ENCODE measurements at places on chromosomes 16 and 17.

- H3K4me1 ChIP-seq, result no peaks in the 10 kb centered on the region
- no peak for DNase-seq
- H3K36me3 ChIP-seq, result no peaks in the 10 kb centered on the region
- H3K27ac ChIP-seq, result no peak overlapping the region
- no peak overlapping the region for H3K4me3 ChIP-seq
- no peaks in the 10 kb centered on the region for H3K27me3 ChIP-seq
Measured at GRCh38 chr16:77853161-77853560, 64.8 kb downstream of the VAT1L start.

GRCh38 chr17:80957461-80957941 is 34.1 kb upstream of the CHMP6 start:
- no peaks in the 10 kb centered on the region for H3K27me3 ChIP-seq
- peaks cover under 1% of the 10 kb centered on the region for H3K36me3 ChIP-seq
- no peak overlapping the region for H3K27ac ChIP-seq
- H3K4me3 ChIP-seq, result no peak overlapping the region
- DNase-seq, result no peak

DNA sequence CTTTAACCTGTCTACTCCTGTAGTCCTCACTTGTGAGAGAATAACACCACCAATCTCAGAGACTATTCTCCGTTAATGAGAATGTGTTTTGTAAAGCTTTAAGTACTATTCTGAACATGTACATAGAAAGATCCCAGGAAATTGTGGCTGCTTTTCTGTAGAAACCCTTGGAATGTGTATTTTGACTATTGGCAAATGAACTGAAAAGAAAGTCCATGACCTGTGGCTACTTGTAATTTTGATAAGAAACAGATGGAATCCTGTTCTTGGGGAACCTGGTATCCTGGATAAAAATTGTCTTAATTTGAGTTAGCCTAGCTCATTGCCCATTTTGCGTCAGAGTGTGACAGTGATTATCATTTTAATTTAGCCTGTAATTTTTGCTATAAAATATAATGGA is 9.1 kb downstream of the CTCF start:
- no peak overlapping the region for H3K4me3 ChIP-seq
- no peak overlapping the region for H3K27ac ChIP-seq
- peaks cover 3% of the 10 kb centered on the region for H3K4me1 ChIP-seq
- no peaks in the 10 kb centered on the region for H3K27me3 ChIP-seq

GRCh38 chr16:4465977-4466779 is 8.2 kb downstream of the NMRAL1 start:
- no peak overlapping the region for H3K27ac ChIP-seq
- H3K4me3 ChIP-seq, result no peak overlapping the region
- no peak for DNase-seq
- no peaks in the 10 kb centered on the region for H3K4me1 ChIP-seq

DNA sequence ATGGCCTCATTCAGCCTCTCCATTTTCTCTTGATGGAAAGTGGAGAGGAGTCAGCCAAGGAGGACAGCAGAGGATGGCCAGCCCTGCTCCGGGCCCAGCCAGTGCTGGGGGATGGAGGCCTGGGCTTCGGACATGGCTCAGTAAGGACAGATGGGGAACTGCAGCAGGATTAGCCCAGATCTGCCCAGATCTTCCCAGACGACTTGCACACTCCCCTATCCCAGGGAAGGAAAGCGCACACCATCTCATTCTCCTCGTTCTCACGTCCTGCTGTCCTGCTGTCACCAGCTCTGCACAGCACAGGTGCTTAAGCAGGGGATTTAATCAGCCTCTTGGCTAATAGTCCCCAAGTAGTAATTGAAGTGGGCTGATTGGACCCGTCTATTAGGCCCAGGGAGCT is 100.2 kb upstream of the SDK2 start:
- no peak overlapping the region for H3K4me3 ChIP-seq
- H3K36me3 ChIP-seq, result no peaks in the 10 kb centered on the region
- H3K4me1 ChIP-seq, result no peaks in the 10 kb centered on the region
- H3K27me3 ChIP-seq, result no peaks in the 10 kb centered on the region

- H3K4me3 ChIP-seq, result no peak overlapping the region
- no peak for DNase-seq
- no peaks in the 10 kb centered on the region for H3K36me3 ChIP-seq
- H3K4me1 ChIP-seq, result peaks cover 12% of the 10 kb centered on the region
- H3K27me3 ChIP-seq, result no peaks in the 10 kb centered on the region
- H3K27ac ChIP-seq, result no peak overlapping the region
Measured at GRCh38 chr17:59149841-59150511, 5.0 kb downstream of the SKA2 start.

GRCh38 chr17:45906237-45906636 is 11.9 kb downstream of the MAPT start:
- no peaks in the 10 kb centered on the region for H3K27me3 ChIP-seq
- no peaks in the 10 kb centered on the region for H3K4me1 ChIP-seq
- H3K27ac ChIP-seq, result no peak overlapping the region
- no peak for DNase-seq
- H3K36me3 ChIP-seq, result no peaks in the 10 kb centered on the region

- H3K36me3 ChIP-seq, result no peaks in the 10 kb centered on the region
- peaks cover 8% of the 10 kb centered on the region for H3K4me1 ChIP-seq
- no peaks in the 10 kb centered on the region for H3K27me3 ChIP-seq
Measured at GRCh38 chr17:77645072-77646045, 313.1 kb upstream of the TNRC6C start.

- no peak for DNase-seq
- H3K36me3 ChIP-seq, result no peaks in the 10 kb centered on the region
- H3K4me1 ChIP-seq, result no peaks in the 10 kb centered on the region
- H3K27me3 ChIP-seq, result no peaks in the 10 kb centered on the region
- no peak overlapping the region for H3K4me3 ChIP-seq
Measured at GRCh38 chr16:10256784-10257641, 74.8 kb upstream of the GRIN2A start.

GRCh38 chr17:81039854-81040758 is 5.2 kb downstream of the BAIAP2 start:
- H3K27ac ChIP-seq, result no peak overlapping the region
- peaks cover 23% of the 10 kb centered on the region for H3K4me1 ChIP-seq
- no peaks in the 10 kb centered on the region for H3K36me3 ChIP-seq
- H3K4me3 ChIP-seq, result no peak overlapping the region
- no peak for DNase-seq

DNA sequence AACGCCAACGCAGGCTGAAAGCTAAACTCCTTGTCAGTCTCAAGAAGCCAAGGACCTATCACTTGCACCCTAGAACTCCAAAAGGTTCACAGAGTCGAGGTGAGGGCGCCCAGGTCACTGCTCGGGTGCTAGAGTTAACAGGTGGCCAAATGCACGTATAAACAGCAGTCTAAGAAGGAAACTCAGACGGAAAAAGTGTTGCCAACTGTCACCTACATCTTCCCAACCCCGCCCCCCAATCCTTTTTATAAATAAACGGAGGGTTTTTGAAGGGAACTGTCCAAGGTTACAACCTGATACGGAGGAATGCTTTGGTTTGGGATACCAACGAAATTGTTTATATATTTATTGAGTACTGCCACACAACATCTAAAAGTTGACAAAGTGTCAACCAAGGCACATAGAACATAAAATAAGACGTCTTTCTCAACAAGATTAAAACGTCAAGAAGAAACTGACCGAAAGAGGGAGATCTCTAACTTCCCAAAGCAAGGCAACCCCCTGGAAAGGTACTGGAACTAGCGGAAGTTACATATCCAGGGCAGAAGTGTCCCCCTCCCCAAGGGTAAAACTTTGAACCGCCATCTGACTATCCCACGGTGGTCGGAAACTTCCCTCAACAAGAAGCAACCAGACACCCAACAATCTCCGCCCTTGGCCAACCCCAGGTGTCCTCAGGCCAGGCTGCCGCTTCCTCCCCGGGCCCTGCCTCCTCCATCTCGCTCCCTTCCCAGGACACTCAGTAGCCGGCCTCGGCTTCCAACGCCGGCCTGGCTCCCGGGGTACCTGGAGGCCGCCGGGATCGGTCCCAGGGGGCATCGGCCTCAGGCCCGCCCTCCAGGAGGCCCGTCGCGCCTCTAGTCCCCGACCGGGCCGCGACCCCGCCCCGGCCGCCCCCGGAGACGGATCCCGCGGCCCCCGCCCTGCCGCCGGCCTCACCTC is 982 bp downstream of the SPAG9 start:
- no peaks in the 10 kb centered on the region for H3K36me3 ChIP-seq
- H3K27me3 ChIP-seq, result no peaks in the 10 kb centered on the region
- H3K4me1 ChIP-seq, result peaks cover 19% of the 10 kb centered on the region
- H3K4me3 ChIP-seq, result peak overlapping the region; percentile 79
- peak overlapping the region; percentile 95 for H3K27ac ChIP-seq
- no peak for DNase-seq

Data from thoracic aorta (tissue), 2 donors.